ENCODE measurements at places on chromosomes 7 and 10. TPM values are rescaled to one million over a fixed set of nuclear protein-coding genes. Genes with fewer than 3 reads are reported as not detected.

- DNase-seq: no peak
These were observed 124.2 kb downstream of the ABCA13 start for GRCh38 chr7:48295296-48295971.

GRCh38 chr7:130492523-130493274 lies 814 bp downstream of the MEST start:
- DNase-seq: no peak

DNA sequence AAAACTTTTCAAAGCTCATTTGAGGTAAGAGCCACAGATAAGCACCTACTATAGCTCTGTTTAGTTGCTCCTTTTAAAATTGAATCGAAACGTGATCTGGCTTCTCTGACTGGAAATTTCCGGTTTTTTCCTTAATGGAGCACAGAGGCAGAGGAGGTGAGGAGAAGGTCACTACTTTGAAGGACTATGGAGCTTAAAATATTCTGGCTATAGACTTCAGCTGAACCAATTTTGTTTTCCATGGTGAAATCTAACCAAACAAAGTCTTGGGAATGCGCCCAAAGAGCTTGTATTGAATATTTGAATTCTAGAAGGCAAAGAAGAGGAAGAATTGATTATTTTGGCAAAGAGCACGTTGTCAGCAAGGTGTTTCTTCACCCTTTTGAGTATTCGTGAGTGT lies 711.1 kb downstream of the SUGCT start:
- DNase-seq: no peak

- DNase-seq: peak; percentile 51
These were observed 298.5 kb downstream of the NEBL start for GRCh38 chr10:20598590-20598989.

DNA sequence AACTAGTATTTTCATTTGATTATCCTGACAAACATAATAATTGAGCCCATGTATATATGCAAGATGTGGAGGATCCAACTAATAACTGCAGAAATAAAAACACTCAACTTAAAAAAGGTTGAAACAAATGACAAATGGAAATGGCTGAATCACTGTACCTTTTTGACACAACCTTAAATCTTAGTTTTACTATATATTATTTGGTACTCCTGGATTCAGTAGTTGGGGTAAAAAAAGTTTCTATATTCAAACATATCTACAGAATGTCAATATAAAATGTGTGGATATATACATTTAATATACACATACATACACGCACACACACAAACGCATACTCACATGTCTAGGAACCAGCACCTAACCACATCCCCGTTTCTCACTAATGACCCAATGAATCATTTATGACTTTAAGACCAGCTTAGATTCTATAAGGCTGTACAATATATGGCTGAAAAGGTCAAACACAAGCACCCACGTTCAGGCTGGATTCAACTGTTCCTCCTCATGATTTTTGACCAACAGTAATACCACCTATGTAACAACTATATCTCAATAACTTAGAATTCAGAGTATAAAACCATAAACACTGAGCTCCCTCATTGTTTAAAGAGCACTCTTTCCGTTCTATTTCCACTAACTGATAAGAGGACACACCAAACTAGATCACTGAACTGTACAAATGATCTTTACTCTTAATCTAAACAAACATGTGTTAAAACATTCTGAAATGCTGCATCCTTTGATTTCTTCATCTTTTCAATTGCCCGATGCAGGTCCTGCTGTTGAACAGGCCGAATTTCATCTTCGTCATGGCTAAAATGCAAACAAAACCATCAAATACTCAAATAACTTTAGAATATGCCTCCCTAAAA lies 63.8 kb downstream of the ATAD1 start:
- no peak for DNase-seq

DNA sequence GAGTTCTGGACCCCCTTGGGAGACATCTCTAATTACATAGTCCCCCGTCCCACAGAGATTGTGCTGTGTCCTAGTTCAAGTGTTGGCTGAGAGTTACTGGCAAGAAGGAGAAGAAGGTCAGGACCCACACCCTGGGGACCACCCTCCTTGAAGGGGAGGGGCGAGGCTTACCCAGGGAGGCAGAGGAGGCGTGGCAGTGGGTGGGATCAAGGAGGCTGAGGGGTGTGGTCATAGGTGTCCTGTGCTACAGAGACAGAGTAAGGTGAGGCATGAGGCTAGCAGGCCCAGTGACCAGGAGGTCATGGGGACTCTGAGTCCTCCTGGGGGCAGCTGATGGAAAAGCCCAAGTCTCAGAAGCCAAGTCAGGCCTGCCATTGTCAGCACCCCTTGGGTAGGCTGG lies 29.4 kb upstream of the ADCYAP1R1 start:
- no peak for DNase-seq

GRCh38 chr10:60430017-60430416 lies 40.3 kb upstream of the ANK3 start:
- DNase-seq: peak; percentile 82

Gene WASHC2A
- polyA plus RNA-seq: 22.6 TPM

GRCh38 chr7:149724661-149725425 lies 48.5 kb downstream of the ZNF467 start:
- DNase-seq: no peak

- DNase-seq: no peak
These were observed 25.9 kb downstream of the TNRC18 start for GRCh38 chr7:5397736-5398135.

GRCh38 chr7:35992436-35992835 lies 160.6 kb upstream of the EEPD1 start:
- DNase-seq: no peak

- DNase-seq: no peak
These were observed 2.9 kb upstream of the MMP21 start for GRCh38 chr10:125778556-125778955.

Gene RPP38
- 19.0 TPM for polyA plus RNA-seq

- no peak for DNase-seq
These were observed 235.5 kb upstream of the MEOX2 start for GRCh38 chr7:15922002-15922401.

DNA sequence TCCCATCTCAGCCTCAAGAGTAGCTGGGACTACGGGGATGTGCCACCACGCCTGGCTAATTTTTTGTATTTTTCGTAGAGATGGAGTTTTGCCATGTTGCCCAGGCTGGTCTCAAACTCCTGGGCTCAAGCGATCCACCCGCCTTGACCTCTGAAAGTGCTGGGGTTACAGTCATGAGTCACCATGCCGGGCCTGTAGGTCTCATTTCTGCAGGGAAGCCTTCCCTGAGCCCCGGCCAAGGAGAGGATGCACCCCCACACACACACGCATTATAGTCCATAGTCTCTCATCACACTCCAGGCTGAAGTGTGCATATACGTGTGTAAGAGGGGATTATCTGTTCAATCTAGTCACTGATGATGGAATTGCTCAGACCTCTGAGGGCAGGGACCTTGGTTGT lies 29.3 kb downstream of the KCNMA1 start:
- no peak for DNase-seq

DNA sequence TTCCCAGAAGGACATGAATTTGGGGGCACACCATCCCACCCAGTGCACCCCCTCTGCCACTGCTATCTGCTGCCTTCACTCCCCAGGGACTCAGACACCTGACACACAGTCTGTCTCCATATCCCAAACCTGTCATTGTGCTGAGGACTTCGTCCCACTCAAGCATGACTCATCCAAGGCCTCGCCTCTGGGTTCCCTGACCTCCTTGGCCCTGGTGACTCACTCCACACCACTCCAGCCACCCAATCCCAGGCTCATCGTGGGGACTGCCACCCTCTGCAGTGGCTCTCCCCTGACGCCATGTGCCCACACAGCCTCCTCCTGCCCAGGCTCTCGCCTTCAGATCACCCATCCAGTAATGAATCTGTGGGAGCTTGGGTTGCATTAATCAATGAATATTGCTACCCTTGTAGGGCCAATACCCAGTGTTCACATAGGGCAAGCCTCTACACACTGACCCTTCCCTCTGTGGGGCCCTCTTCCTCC lies 6.6 kb upstream of the INSIG1 start:
- DNase-seq: peak; percentile 66

Gene NKX2-3
- polyA plus RNA-seq: not detected

DNA sequence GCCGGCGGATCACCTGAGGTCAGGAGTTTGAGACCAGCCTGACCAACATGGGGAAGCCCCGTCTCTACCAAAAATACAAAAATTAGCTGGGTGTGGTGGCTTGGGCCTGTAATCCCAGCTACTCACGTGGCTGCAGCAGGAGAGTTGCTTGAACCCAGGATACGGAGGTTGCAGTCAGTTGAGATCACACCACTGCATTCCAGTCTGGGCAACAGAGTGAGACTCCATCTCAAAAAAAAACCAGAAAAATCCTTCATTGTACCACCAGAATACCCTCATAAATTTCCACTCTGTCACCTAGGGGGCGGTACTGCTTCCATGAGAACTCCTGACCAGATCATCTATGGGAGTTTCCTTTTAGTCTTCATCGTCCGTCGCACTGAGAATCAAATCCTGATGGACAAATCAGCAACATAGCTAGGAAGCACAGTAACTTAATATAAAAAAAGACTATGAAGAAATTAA lies 225.8 kb upstream of the KLF14 start:
- peak; percentile 85 for DNase-seq

DNA sequence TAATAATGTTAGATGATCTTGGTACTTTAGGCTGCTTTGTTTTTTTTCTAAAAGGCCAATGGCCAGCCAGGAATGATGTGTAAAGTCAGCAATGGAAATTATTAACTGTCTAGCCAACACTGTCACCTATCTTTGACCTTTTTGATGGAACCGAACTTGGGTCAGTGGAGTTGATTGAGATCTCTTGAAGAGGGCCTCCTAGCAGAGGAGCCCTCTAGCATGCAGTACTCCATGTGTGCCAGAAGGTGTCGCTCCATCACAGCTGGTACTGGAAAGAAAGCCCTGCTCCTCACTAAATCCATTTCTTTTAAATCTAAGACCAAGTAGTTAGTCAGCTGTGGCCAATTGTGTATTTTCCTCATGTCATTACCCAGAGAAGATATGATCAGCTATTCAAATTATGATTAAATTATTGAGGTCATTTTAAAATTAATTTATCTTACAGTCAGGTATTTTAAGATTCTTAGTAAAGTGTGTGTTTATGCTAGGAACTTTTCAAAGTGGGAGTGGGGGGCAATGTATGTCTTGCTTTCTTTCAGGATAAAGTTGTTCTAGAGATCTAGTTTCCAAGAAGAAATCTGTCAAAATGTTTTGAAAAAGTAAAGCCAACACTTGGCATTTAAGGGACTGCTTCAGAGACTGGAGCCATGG lies 33.1 kb upstream of the CROT start:
- DNase-seq: peak; percentile 71

- DNase-seq: peak; percentile 81
These were observed 449.0 kb downstream of the ETV1 start for GRCh38 chr7:13540429-13540828.

Gene PNLIPRP2
- not detected for polyA plus RNA-seq

GRCh38 chr10:1978584-1978983 lies 241.3 kb upstream of the ADARB2 start:
- DNase-seq: no peak

DNA sequence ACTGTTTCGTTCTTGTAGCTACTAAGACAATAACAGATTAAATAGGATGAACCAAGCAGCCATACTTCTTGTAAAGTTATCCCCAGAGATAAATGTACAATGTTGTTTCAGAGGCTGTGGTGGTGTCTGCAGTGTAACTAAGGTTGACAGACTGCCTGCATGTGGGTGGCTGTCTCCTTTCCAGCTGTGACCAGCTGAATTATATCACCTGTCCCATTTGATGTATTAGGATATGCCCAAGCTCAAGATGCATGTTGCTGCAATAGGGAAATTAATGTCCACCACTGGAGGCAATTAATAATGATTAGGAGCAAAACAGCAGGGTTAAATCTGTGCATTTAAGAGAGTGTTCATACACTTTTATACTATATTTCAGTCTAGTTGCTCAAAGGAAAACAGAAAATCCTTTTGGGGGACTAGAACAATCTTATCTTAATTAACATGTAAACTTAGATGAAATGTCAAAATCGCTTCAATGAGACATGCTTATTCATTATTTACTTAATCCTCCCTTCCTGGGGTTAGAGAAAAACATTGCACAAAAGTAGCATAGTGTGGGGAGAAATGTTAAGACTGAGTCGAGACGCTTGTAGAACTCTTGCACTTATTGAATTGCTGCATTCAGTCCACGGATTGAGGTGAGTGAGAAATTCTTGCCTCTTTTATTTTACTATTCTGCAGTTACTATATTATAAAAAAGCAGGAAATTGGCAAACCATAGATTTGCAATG lies 269.0 kb downstream of the SNX10 start:
- DNase-seq: no peak

GRCh38 chr10:110225756-110226542 lies 18.5 kb downstream of the MXI1 start:
- peak; percentile 93 for DNase-seq

DNA sequence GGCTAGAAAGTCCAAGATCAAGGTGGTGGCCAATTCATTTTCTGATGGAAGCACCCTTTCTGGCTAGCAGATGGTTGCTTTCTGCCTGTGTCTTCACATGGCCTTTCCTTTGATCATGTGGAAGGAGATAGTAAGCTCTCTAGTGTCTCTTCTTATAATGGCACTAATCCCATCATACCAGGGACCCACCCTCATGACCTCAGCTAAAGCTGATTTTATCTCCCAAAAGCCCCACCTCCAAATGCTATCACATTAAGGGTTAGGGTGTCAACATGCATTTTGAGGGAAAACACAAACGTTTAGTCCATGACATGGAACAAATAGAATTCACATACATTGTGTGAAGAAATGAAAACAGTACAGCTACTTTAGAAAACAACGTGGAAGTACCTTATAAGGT lies 100.0 kb downstream of the VPS50 start:
- no peak for DNase-seq

DNA sequence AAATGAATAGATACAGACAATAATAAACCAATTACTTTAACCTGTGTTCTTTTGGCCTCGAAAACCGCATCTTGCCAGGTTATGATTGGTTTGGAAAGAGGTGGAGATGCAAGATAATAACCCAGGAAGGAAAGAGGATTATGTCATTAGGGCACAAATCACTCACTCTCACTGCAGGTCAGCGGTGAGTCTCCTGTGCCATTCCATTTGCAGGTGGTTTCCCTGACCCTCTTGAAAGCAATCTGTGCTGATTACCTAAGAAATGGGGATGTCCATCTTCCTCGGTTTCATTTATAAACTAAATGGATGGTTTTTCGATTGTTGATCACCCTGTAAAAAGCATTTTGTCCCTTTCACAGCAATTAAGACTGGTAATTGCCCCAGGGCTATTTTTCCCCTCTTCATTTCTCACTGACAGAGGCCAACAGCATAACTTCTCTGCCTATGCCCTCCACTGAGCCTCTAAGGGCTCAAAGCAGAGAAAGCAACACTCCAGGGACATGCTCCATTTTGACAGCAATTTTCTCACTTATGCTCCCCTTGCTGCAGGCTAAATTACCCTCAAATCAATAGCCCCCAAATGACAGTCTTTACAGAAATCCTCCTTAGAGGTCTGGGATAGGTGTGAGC lies 257.5 kb downstream of the IPMK start:
- no peak for DNase-seq

GRCh38 chr10:3963191-3963673 lies 178.2 kb upstream of the KLF6 start:
- no peak for DNase-seq

Gene RBM20
- polyA plus RNA-seq: 0.15 TPM

Gene CCDC7
- 0.37 TPM for polyA plus RNA-seq

Measured in IMR-90 (cell line).